ENCODE measurements at places on chromosomes 5 and 9.
A peak's percentile ranks its signal among the peaks of the same experiment; 100 is the strongest.

DNA sequence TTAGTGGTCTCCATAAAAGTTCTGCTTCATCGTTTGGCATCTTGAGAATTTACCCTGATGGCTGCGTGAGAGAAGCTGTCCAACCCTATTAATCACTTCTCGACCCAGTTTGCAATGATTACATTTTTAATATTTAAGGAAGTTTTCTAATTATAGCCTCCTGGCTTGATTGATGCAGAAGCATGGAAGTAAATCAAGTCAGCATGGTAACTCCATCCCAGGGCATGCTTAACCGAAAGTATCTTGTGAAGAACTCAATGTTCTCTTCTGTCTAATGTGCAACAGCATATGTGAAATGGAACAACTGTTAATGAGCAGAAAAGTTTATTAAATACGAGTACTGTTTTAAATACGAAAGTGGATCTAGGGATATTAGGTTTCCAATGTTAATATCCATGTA, 278.9 kb upstream of the CD180 start:
- no peak for DNase-seq

GRCh38 chr5:77167695-77168121, 42.8 kb upstream of the PDE8B start:
- DNase-seq, result no peak

GRCh38 chr9:71944754-71945375, 33.4 kb downstream of the C9orf85 start:
- no peak for DNase-seq

DNA sequence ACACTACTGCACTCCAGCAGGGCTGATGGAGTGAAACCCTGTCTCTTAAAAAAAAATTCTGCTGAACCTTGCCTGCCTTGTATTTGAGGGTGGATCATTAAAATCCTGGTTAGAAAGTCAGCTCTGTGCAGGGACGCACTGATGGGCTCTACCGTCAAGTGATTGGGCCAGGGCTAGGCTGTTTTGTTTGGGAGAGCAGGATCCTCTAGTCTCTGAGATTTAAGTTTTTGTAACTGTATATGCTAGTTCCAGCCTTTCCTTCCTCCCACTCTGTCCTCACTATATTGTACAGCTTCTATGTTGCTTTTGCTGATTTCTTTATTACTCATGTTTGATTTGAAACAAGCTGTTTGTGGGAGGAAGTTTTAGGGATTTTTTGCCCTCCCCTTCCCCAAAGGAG, 11.5 kb downstream of the DDX4 start:
- DNase-seq, result no peak

GRCh38 chr5:175325681-175326080, 118.3 kb downstream of the DRD1 start:
- DNase-seq, result no peak

GRCh38 chr9:96618209-96619123, 1.2 kb downstream of the CDC14B start:
- DNase-seq, result peak; percentile 34
